NCI-H2107 (cell line): ENCODE measurements at places on chromosomes 7 and 10.

- DNase-seq: no peak
Observed at GRCh38 chr7:33145156-33145555, 15.8 kb downstream of the BBS9 start.

DNA sequence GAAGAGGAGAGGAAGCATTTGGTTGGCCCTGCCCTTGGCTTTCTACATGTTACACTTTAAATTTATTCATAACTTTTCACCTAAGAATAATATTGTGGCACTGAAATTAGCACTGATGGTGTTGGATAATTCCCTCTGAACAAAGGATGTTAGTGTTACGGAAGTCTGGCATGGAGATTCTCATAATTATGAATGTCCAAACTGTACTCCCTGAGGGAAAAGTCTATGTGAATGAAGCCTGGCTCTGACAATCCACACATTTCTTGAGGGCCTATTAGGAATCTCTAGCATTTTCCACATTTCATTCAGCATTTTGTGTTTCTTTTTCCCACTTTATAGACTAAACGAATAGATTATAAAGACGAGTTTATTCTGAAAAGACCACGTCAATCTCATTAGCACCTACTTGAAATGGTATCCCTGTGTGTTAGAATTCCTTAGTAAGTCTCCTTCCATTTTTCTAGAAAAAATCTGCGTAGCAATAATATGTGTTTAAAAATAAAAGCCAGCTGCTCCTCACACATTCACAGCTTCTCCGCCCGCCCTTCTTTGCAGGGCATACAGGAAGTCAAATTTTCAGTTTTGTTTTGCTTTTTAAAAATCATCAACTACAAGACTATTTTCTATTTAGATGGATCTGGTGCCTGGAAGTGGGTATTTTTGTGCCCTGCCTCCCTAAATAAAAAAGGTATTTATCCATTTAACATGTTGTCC is 131.8 kb upstream of the PALS2 start:
- no peak for DNase-seq

- DNase-seq: no peak
Observed at GRCh38 chr7:30845426-30846135, 66.1 kb upstream of the AQP1 start.

GRCh38 chr7:39488467-39489393 is 77.5 kb upstream of the YAE1 start:
- no peak for DNase-seq

GRCh38 chr7:376306-377079 is 86.5 kb downstream of the FOXL3 start:
- DNase-seq: no peak

DNA sequence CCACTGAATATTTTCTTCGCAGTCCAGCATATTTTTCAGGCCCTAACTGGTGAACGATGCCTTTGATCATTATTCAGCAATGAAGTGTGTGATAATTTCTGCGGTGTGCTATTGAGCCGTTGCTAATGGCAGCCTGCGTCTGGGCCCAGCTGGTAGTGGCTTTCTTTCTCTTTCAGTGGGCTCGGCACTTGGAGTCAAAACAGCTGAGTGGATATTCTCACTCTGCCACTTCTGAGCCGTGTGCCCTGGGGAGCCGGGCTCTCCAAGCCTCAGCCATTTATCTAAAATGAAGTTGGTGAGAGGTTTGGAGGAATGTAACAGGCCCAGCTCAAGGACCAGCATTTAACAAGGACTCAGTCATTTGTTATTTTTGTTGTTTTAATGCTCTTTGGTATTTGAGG is 87.5 kb upstream of the IFRD1 start:
- peak; percentile 65 for DNase-seq

- no peak for DNase-seq
Observed at GRCh38 chr10:10925667-10926066, 92.0 kb upstream of the CELF2 start.

DNA sequence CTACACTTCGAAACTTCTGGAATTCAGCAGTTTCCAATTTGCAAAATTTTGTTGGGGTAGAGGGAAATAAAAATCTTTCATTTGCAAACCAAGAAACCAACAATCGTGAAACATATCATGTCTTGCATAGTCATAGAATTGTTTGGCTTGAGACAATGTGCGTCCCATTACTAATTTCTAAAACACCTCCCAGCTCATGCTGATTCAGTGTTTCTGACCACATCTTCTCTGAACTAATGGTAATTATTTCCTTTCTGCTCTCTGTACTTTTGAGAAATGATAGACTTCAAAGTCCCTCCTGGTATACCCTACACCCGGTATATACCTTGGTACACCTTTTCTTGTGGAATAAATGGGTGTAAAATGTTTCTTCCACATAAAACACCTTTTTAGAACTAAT is 41.8 kb upstream of the TSPAN13 start:
- DNase-seq: no peak

- DNase-seq: no peak
Observed at GRCh38 chr10:71512761-71513539, 116.2 kb downstream of the CDH23 start.

DNA sequence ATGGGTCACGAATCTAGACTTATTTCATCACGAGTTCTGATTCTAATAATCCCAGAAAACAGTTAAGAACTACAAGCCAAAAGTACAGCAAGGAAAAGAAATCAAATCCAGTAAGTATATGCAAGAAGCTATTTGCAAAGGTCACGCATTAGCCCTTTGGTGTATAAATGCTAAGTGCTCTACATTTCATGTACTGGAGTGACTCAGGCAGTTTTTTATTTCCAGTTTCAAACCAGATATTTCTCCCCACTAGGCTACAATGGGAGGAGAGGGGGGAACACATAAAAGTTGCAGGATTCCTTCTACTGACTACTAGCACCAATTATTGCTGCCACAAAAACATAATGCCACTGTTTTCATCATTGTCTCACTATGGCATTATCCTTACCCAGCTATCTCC is 148.0 kb downstream of the NRCAM start:
- no peak for DNase-seq

DNA sequence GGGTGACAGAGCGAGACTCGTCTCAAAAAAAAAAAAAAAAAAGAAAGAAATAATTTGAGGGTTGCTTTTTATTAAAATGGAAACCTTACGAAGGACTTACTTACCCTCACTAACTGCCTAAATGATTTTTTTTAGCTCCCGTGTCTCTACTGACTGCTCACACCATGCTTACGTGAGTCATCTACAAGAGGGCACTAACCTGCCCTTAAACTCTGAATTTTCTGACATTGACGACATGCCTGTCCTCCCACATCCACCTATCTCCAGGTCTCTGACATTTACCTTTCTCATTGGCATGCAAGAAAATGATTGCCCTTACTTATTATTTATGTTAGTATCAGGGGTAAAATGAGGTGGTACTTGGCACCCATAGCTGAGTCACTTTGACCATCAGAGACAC is 1286.3 kb upstream of the AUTS2 start:
- DNase-seq: no peak

DNA sequence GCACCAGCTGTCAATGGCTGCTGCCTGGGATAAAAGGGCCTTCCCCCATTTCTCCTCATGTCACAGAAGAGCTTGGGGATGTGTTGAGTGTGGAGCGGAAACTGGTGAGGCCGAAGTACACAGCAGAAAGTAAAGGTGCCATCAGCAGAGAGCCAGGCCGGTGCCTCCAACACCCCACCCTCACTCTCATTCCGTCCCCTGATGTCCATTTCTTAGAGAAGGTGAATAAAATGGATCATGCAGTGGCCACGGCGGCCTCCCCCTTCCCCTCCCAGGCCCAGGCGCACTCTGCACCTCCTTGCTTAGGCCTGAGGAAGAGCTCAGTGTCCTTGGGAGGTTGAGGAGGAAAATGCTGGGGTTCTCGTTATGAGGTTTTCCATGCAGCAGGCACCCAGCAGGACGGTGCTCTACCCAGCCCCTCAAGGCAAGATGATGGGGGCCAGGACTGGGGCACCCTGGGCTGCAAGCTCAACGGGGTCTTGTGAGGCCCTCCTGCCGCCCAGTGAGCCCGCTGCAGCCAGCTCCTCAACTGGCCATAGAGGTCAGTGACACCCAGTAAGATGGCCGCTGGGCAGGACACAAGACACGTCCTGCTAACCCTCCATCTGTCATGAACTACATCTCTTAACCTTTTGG is 163.9 kb downstream of the ADARB2 start:
- DNase-seq: no peak

DNA sequence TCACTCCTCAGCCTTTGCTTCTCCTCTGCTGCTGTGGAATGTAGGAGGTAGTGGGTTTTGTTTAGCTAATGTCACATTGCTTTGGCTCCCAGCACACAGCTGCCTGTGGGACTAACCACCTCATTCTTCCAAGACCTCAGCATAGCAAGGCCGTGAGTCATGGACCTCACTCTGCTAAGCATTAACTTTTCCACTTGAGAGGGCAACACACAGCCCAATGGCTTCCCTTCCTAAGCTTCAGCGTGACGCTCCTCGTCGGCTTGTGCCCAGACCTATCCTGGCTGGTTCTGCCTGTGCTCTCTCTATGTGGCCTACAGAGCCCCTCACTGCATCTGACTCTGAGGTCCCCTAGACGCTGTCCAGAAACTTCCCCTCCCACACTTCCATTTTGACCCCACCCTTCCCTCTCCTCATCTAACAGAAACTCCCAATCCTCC is 23.3 kb downstream of the MYOF start:
- DNase-seq: no peak

DNA sequence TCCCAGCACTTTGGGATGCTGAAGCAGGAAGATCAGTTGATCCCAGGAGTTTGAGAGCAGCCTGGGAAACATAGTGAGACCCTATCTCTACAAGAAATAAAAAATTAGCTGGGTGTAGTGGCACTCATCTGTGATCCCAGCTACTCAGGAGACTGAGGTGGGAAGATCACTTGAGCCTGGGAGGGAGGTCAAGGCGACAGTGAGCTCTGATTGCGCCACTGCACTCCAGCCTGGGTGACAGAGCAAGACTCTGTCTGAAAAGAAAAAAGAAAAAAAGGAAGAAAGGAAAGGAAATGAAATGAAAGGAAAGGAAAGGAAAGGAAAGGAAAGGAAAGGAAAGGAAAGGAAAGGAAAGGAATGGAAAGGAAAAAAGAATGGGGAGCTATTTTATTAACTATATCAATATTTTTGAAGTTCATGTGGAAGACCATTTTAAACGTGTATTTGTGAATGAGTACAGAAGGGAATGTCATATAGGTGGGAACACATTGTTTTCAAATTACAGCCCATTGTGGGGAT is 7.1 kb upstream of the IFIT2 start:
- no peak for DNase-seq

DNA sequence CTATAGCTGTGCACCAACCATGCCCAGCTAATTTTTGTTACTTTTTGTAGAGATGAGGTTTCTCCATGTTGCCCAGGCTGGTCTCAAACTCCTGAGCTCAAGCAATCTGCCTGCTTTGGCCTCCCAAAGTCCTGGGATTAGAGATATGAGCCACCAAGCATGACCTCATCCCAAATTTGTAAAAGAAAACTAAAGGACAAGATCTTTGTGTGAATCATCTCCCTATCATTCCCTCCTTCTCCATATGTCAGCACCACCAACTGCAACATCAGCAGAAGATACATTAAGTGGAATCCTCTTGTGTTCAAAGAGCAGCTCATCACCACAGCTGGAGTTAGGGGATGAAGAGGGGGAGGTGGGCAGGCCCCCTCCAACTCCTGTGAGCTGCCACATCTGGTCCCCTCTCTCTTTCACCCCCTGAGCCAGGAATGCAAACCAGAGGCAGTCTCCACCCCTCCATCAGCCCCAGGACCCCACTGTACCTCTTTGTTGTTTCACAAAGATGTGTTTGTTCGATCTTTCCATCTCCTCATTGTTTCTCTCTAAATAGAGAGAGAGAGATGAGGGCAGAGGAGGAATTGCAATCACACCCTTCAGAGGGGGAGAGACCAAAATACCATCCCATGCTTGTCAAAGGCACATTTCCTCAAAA is 47.3 kb upstream of the PIP4K2A start:
- no peak for DNase-seq

DNA sequence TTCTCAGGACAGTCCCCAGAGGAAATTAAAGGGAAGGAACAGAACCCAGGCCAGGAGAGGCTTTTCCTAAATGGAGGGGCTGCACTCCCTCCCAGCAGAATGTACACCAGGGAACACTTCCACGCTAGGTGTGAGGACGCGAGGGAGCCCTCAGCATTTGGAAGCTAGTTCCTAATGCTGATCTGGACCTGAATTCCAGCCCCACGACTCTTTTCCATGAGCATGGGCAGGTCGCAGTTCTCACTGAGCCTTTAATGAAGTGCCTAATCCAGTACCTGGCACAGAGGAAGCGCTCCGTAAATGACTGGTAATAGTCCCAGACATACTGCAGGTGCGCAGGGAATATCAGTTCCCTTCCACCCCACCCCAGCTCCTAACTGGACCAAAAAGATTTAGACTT is 1.1 kb downstream of the ALOX5 start:
- no peak for DNase-seq

GRCh38 chr7:20393616-20394015 is 62.9 kb downstream of the ITGB8 start:
- no peak for DNase-seq

DNA sequence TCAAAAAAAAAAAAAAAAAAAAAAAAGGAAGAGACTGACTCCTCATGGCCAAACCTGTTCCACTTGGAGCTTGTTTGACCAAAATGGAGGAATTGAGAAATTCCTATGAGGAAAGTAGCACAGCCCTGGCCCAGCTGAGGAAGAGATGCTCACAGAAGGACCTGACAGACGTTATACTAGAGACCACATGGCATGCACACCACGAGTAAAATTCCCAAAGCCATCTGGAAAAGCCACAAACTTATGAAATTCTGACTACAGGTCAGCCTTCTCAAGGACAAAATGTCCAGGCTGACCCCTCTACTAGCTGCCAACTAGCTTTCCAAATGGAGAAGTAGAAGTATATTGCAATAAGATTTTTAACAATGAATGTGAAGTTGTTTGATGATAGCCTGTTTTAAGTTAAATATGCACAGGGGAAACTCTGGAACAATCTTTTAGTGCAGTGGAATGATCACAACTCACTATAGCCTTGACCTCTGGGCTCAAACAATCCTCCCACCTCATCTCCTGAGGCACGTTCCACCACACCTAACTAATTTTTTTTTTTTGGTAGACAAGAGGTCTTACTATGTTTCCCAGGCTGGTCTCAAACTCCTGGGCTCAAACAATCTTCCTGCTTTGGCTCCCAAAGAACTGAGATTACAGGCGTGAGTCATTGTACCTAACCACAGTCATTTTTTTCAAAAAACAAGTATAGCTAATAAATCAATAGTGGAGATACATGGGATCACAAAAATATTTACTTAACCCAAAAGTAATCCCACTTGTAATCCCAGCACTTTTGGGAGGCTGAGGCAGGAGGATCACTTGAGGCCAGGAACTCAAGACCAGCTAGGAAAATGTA is 75.7 kb downstream of the AKR1D1 start:
- no peak for DNase-seq
